ENCODE measurements at places on chromosomes 11 and 22. TPM values are rescaled to one million over a fixed set of nuclear protein-coding genes. Genes with fewer than 3 reads are reported as not detected.

GRCh38 chr22:31451709-31452571 lies 37.7 kb downstream of the EIF4ENIF1 start:
- no peak for DNase-seq

DNA sequence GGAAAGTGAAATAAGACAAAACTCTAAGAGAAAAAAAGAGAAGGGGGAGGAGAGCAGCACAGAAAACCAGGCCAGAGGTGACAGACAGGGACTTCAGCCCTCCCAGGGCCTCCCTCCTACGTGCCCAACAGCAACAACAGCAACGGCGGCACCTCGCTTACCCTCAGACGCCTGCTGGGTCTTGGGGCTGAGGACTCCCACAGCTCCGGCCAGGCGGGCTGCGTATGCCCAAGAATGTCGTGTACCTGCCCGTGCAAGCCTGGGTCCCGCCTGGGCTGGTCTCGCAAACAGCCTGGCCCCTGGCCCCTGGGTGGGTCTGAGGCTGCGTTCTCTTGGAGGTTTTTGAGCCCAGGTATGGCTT lies 30.5 kb downstream of the ARAP1 start:
- DNase-seq = no peak

GRCh38 chr11:11146830-11147229 lies 206.2 kb downstream of the CSNK2A3 start:
- no peak for DNase-seq

DNA sequence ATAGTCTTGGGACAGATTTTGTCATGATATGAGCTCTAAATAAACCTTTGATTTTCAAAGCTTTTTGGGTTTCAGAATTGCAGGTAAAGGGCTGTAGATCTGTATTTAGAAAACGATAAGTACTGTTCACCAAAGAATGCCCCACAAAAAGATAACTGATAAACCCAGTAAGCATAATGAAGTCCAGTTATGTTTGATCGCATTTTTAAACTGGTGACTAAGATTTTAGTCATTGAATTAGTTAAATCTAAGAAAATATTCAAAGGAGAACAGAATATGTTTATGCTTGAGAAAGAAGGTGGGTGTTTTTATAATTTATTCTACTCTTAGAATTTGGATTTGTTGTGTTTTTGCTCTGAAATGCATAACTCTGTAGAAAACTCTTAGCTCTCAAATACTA lies 11.6 kb downstream of the DEPDC7 start:
- no peak for DNase-seq

NARS2 gene
- 10.7 TPM for polyA plus RNA-seq

DNA sequence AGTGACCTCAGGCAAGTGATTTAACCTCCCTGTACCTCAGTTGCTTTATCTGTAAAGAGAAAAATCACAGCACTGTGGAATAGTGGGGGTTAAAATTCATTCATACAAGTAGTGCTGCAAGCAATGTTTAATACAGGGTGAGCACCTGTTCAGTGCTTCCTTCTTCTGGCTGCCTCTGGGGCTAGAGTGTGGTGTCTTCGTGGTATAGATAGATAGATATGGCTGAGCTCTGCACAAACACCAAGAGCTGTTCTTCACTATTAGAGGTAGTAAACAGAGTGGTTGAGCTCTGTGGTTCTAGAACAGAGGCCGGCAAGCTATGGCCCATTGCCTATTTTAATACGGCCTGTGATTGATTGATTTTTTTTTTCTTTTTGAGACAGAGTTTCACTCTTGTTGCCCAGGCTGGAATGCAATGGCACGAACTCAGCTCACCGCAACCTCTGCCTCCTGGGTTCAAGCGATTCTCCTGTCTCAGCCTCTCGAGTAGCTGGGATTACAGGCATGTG lies 32.9 kb downstream of the LIMK2 start:
- no peak for DNase-seq

- DNase-seq = no peak
Observed at GRCh38 chr11:10329935-10330334, 25.1 kb downstream of the ADM start.

DNA sequence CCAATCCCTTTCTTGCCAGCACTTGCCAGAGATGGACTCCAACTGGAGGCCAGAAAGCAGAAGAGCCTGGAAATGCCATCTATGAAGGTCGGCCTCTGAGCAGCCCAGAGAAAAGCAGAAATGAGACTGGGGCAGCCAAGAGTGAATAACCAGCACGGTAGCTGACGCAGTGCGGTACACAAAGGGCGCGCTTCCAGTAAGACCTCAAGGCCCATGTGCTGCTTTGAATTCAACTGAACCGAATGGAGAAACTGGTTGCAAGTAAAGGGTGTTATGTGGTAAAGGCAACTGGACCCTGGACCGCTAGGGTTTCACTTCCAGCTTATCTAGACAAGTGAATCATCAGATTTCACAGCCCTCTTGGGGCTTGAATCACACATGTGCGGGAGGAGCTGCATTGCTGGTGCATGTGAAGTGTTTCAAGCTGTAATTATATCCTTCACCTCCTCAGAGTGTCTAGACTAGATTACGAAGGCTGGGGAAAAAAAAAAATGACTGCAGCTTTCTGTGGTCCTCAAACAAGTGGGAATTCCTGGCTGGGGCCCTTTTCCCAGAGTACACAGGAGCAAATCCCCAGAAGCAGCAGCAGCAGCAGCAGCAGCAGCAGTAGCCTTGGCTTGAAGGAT lies 128.9 kb downstream of the CCDC34 start:
- DNase-seq = no peak

DNA sequence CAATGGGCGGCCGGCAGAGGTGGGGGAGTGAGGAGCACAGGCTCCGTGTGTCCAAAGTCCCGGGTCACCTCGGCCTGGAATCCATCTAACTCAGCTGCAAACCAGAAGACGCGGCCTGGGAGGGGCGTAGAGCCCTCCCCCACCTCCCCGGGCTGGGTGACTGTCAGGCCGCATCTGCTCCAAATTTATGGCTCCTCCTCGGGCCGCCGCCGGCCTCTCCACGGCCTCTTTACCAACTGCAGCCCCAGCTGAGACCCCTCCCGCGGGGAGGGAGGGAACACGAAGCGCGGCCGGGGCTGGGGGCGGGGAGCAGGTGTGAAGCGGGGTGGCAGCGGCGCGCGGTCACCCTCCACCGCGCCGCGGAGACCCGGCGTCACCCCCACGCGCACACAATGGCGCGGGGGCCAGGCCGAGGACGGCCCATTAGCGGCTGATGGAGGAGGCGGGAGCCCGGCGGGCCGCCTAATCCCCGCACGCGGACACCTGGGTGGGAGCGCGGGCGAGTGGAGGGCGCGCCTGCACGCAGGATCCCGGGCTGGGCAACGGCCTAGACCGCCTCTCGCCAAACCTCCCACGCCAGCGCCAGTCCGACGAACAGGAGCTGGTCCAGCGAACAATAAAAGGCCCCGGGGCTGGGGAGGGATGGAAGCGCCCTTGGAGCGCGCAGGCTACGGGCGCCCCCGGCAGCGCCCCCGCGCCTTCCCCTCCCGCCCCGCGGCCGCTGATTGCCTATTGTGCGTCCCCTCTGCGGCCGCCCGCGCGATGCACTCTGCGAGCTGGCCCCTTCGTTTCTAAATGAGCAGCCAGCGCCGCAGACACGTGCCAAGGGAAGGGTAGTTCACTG lies 25.9 kb upstream of the ROBO3 start:
- no peak for DNase-seq

DNA sequence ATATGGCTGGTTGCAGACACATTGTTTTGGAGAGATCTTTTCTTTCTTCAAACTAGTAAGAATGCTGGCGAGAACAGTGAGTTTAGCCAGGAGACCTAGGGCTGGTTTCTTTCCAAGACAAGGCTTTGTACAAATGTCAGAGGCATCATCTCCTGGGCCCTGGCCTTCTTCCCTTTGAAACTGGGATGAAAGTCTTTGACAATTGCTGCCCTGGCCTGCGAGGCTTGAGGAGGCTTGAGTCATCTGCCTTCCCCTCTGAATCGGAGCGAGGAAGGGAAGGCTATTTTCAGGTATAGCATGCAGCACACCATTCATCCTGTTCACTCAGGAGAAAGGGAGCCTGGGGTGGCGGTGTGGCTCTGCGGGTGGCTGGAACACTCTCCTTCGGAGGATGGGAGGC lies 21.5 kb upstream of the PARVG start:
- DNase-seq = no peak

GRCh38 chr22:25680051-25680450 lies 61.9 kb upstream of the MYO18B start:
- no peak for DNase-seq

DNA sequence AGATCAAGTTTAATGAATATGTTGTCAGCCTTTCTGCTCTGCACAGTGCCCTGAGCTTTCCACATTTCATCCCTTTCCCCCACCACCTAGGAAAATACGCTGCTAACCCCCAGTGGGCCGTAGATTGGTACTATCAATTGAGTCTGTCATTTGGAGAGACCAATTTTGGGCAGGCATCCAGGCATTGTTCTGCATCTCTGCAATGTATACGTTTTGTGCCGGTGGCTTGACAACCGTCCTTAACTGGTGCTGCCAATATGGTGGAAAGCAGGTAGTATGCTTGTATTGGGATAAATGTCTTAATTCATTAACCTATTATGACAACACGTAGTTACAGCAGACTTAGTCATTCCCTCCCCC lies 1.3 kb downstream of the ELMOD1 start:
- DNase-seq = no peak

GRCh38 chr22:40463683-40464082 lies 93.3 kb downstream of the SGSM3 start:
- no peak for DNase-seq

ADM2 gene
- polyA plus RNA-seq = 0.11 TPM

PATE2 gene
- not detected for polyA plus RNA-seq

DNA sequence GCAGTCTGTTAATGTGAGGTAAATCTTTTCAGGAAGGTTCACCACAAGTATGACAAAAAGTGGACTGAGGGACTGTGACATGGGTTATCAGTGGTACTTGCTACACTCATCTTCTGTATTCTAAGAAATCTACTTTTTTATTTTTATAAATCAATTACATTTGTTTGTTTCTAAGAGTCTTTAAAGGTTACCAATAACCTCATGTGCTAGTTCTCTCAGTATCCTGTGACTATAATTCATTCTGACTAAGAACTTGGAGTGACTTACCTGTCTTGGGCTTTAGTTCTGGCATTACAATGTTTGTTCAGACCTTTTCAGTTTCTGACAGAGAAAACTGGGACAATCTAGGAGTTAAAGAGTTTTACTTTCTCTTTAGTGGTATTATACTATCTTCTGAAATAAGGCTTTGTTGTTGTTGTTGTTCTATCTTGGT lies 108.4 kb downstream of the PDE3B start:
- no peak for DNase-seq

Data from urinary bladder (tissue), 4 donors.